Stimulated activated CD4-positive, alpha-beta T cell treated with anti-CD3 and anti-CD28 coated beads, Interleukin-12 subunit alpha, Interleukin-12 subunit beta, amount 100 ng/mL, for 24 hours (primary cell): ENCODE measurements at places on chromosomes 16 and 17.

- no peak for DNase-seq
Measured at GRCh38 chr17:75894049-75894733, 2.6 kb downstream of the TRIM65 start.

- DNase-seq, result no peak
Measured at GRCh38 chr17:43714465-43715149, 44.0 kb downstream of the SOST start.

DNA sequence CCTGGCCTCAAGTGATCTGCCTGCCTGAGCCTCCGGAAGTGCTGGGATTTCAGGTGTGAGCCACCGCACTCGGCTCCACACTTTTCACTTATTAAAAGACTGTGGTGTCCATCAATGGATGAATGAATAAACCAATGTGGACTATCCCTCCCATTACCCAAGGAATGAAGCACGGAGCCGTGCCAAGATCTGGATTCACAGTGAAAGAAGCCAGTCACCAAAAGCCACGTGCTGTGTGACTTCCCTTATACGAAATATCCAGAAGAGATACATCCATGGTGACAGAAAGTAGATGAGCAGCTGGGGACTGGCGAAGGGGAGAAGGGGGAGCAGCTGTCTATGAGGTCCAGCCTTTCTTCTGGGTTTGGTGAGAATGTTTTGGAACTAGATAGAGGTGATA is 48.2 kb upstream of the STH start:
- no peak for DNase-seq

- no peak for DNase-seq
Measured at GRCh38 chr16:779561-779960, 8.6 kb downstream of the RPUSD1 start.

- no peak for DNase-seq
Measured at GRCh38 chr17:73498176-73498575, 146.1 kb downstream of the SDK2 start.

- DNase-seq, result no peak
Measured at GRCh38 chr17:12107905-12108304, 87.2 kb downstream of the MAP2K4 start.

DNA sequence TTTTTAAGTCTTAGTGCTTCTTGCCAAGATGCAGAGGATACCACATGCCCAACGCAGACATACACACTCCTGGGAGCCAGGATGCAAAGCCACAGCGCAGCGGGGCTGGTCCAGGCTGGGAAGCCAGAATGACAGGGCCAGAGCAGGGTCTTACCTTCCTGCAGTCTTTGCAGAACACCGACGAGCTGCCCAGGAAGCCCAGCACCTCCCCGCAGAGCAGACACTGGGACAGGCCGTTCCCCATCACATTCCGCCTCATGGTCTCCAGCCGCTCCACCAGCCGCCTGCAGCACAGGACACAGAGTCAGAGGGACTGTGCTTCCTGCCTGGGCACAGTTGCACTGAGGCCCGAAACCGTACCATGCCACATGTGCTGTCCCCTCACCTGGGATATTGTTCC is 33.3 kb downstream of the RPH3AL start:
- DNase-seq, result no peak

DNA sequence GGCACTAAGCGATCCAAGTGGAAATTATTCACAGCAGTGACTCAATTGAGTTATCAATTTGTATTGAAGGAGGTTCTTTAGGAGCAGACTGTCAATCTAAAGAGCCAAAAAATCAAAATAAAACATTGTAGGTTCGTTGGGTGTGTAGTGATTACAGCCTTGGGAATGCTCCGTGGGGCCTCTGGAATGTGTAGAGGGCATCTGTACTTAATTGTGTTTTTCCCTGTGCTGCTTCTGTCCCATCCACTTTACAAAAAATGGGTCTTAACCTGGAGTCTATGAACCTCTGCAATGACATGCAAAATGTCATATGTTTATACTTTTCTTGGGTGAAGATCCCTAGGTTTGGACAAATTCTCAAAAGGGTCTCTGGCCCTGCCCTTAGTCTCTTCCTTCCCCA is 215.1 kb downstream of the CCDC182 start:
- DNase-seq, result no peak
